ENCODE measurements at places on chromosomes 11 and 22.

DNA sequence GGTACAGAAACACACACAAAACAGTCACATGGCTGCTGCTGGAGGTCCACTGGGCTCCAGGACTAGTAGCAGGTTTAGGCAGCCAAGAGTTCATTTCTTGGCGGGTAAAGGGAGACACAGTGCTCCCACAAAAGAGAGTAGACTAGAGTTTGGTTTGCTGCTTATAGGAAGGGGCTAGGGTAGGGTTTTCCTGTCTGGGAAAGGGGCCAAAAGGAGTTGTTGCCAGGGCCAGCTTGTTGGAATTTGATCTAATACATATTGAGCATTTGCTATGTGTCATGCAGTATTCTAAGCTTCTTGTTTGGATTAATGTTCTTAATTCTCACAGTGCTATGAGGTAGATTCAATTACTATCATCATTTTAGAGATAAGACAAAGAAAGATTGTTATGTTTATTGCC is 195.1 kb upstream of the PLET1 start:
- DNase-seq = no peak

GRCh38 chr22:27810609-27811151 is 9.1 kb upstream of the MN1 start:
- DNase-seq = no peak

- peak; percentile 48 for DNase-seq
These were observed 2.1 kb upstream of the PHLDB1 start for GRCh38 chr11:118605116-118605867.

- no peak for DNase-seq
These were observed 38.4 kb downstream of the CD44 start for GRCh38 chr11:35177370-35177769.

- no peak for DNase-seq
These were observed 8.7 kb downstream of the KMT5B start for GRCh38 chr11:68204402-68204801.

DNA sequence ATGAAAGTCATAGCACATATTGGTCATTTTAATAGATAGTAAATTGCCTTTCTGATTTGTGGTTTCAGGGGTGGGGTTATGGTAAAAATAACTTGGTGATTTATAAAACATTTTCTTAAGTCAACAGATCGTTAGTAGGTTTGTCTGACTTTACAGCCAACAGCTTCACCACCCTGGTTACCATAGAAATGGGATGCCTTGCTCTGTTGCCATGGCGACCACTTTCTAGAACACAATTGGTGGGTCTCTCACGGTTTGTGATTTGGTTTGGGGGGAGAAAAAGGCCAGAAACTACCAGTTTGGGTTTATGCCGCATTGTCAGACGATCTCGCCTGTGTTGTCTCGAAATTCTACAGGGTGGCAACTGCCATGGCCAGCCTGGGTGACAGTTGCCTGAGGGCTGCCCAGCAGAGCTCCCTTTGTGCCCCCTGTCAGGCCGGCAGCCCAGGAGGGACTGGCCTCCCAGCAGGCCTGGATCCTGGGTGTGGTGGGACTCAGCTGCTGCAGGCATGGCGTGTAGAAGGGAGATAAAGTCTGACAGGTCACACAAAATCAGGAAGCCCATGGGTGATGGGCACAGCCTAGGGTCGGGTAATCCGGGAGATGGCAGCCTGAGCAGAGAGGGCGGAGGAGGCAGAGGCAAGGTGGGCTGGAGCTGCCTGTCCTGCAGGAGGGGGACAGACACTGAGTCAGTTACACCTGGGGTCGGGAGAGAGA is 30.9 kb downstream of the KCNC1 start:
- no peak for DNase-seq

GRCh38 chr22:28341001-28341400 is 338.6 kb downstream of the TTC28 start:
- no peak for DNase-seq

All from hippocampal formation (tissue), 2 donors.